NCI-H345 (cell line): ENCODE measurements at places on chromosomes 2 and 18.

GRCh38 chr2:190979906-190980629, 33.9 kb downstream of the STAT1 start:
- peak; percentile 30 for DNase-seq

- peak; percentile 20 for DNase-seq
Observed at GRCh38 chr2:237627441-237628246, at the start of gene LRRFIP1. TSS of gene LRRFIP1 (plus strand) at chr2:237627587. CDS start at chr2:237627645, 58 bp downstream.

GRCh38 chr2:72115110-72116080, 32.3 kb downstream of the CYP26B1 start:
- DNase-seq: peak; percentile 60

DNA sequence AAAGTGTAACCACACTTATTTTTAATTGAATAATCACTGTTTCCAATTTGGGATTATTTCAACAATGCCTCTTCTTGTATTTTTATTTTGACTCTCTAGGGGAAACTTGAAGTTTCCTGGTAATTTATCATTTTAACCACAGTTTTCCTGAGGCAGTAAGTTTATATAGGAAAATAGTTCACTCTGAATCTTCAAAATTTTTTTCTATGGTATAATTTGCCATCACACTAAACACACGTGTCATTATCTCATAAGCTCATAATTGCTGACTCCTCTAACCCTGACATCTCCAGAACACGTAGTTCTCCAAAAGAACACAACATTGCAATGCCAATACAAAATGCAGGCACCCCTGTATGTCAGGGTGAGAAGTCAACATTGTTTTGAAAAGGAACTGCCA, 102.2 kb upstream of the FZD7 start:
- no peak for DNase-seq

DNA sequence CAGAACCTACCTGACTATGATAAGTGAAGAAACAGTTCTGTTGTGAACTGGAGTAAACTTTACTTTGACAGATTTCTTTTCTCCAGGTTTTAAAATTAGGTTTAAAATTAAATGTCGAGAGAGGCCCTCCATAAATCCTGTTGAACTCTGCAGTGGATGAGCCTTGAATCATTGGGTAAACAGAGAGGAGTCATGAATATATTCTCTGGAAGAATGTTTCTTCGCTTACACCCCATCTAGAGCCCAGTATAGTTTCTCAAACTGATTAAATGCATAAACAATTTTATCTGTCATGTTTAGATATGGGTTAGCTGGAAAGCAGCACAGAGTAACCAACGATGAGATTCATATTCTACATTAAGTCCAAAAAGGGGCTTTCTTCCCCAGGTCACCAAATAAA, 84.0 kb downstream of the ZAP70 start:
- no peak for DNase-seq

DNA sequence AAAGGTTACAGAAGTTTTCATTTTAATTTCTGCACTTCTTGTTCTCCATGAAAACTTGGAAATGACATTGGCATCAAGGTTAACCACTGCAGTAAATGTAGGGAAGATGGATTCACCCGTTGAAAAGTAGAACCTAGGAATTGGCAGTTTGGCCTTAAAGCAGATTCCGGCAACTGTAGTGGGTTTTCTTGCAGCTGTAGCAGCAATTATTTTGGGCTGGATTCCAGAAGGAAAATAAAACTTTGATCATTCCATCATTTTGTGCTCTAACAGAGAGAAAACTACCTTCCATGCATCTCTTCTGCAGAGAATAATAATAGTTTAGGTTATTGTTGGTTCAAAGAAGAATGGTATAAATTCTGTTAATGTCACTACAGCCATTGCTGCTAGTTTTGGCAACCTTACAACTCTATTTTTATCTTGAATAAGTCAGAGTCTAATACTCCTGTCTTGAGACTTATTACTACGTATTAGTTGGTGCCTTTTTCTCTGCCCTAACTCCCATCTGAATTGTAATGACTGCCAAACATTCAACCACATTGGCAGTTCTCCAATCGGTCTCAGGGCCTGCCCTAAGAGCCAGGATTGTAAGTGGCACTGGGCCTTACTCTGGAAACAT, 178.1 kb upstream of the PIEZO2 start:
- no peak for DNase-seq

GRCh38 chr18:5840547-5840946, 54.8 kb downstream of the TMEM200C start:
- no peak for DNase-seq

- DNase-seq: no peak
Observed at GRCh38 chr2:232488097-232488711, 570 bp upstream of the ECEL1 start.

DNA sequence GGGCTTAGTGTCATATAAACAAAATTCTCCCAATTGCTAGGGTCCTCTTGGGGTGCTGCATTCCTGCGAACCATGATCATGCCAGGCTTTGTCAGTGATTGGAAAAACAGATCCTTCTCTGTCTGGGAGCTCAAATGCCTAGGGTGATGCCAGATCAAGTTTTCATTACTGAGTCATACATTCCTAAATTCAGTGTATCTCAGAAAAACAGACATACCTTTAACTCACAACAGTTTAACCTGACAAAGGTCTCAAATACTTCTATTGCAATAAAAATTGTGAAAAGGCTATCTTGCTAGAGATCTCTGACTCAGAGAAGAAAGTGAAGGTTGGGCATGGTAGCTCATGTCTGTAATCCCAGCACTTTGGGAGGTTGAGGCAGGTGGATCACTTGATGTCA, 86.9 kb downstream of the SH3YL1 start:
- no peak for DNase-seq

DNA sequence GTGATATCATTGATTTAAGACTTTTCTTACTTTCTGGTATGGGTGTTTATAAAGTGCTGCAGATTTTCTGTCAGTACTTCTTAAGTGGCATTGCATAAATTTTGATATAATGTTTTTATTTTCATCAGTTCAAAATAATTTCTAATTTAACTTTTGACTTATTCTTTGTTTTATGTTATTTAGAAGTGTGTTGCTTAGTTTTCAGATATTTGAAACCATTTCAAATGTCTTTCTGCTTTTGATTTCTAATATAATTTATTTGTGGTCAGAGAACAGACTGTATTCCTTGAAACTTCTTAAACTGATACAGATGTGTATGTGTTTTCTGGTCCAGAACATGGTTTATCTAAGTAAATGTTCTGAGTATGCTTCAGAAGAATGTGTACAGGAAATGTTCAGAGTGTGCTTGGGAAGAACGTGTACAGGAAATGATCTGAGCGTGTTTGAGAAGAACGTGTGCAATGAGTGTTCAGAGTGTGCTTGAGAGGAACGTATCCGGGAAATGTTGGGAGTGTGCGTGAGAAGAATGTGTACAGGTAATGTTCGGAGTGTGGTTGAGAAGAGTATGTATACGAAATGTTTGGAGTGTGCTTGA, 265.7 kb upstream of the HS6ST1 start:
- no peak for DNase-seq

GRCh38 chr18:79902075-79902474, 49.4 kb downstream of the SLC66A2 start:
- no peak for DNase-seq

- DNase-seq: no peak
Observed at GRCh38 chr2:76569819-76570218, 859.1 kb upstream of the GCFC2 start.
